ENCODE measurements at places on chromosomes 2 and 18.

DNA sequence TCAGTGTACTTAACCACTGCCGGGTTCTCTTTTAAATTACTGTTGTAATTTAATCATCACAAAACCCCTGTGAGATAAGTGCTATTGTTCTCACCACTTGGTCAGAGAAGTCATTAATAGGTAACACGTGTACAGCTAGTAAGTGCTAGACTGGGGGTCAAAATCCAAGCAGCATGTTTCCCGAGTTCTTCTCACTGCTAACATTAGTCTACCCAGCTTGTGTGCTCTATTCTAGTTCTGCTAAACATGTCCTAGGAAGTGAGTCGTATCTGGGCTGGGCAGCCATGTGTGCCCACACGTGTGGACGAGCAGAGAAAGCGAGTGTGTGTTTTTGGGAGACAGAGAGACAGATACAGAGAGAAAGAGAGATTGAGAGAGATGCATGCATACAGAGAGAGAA, 94.1 kb downstream of the BIN1 start:
- DNase-seq: no peak

DNA sequence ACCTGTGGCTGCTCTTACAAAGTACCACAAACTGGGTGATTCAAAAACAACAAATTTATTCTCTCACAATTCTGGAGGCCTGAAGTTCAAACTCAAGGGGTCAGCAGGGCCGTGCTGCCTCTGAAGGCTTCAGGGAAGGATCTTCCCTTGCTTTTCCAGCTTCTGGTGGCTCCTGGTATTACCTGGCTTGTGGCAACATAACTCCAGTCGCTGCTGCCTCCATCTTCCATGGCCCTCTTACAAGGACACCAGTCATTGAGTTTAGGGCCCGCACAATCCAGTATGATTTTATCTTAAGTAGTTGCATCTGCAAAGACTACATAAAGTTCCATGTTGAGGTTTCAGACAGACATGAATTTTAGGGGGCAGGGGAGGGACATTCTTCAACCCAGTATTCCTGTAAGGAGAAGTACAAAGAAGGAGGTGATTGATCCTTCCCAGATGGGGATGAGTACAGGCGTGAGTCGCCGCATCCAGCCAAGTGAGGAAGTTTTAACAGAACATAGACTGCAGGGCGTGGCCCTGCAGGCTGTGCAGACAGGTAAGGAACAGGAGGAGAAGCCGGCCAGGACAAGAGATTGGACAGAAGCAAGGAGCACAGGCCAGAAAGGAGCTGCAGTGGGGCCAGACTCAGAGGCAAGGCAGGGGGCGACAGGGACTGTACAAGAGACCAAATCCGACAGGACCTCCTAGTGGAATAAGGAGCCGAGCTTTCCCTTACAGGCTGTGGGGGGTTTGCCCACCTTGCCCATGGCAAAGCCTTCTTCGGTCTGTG, 44.4 kb upstream of the BZW1 start:
- DNase-seq: no peak

- peak; percentile 46 for DNase-seq
Measured at GRCh38 chr2:33134086-33134771, 187.5 kb downstream of the LTBP1 start.

DNA sequence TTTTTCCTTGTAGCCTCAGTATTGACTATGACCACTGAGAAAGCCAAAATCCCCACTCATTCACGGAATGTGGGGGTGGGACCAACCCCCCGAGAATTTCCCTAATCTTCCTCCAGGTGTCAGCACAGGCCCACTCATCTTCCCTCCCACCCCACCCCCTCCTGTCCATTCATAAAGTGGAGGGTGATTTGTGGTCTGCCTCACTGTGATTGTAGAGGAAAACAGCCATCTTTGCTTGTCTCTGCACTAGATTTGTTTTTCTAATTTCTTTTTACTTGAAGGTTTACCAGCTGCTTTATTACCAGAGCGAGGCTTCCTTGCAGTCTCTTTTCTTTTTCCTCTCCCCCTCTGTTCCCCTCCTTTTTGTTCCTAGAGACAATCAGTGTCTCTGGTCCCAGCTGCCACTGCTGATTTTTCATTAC, 171.8 kb downstream of the ICOS start:
- peak; percentile 65 for DNase-seq

DNA sequence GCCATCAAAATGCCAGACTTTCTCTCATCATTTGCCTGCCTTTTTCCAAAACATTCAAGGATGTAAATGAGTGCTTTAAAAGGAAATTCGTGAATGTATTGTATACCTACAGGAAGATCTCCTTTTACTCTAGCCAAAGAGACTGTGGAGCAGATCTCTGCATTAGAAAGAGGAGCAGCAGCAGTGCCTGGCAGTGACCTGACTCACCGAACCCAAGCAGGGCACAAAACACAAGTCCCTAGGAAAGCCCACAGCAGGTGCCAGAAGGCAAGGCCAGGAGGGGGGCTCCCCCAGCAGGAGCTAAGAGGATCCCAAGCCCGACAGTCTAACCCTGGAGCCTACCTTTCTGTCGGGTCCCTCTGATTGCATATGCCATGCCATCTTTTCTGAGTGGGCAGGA, 47.9 kb downstream of the L3MBTL4 start:
- no peak for DNase-seq

DNA sequence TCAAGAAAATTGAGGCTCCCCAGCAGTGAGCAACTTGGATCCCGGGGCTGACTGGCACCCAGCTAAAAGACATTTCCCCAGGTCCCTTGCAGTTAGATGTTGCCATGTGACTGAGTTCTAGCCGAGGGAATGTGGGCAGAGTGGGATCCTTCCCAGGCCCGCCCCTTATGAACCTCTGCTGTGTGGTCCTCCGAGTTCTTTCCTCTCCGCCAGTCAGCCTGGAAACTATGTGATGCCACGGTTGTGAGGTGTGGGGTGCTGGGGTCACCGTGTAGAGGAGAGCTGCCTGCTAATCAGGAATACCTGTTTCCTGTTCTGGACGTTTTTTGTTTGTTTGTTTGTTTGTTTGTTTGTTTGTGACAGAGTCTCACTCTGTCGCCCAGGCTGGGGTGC, 45.5 kb downstream of the TMEM37 start:
- DNase-seq: no peak

- no peak for DNase-seq
Measured at GRCh38 chr18:31203096-31203793, 40.6 kb upstream of the DSC1 start.

DNA sequence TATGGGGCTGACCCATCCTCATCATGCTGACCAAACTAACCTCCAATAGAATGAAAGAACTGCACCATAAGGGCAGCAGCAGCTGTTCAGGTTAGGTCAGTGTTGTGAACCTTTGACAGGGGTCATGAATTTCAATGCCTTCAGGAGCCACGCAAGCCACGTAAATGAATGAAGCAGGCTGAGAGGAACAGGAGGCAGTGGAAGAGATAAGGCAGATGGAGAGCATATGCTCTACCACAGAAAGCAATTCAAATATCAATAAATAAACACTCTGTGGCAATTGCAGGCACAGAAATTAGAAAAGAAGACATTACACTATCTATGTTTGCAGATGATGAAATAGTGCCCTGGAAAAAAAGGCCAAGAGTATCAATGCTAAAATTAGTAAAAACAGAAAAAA, 56.3 kb downstream of the SCG2 start:
- DNase-seq: no peak

- no peak for DNase-seq
Measured at GRCh38 chr2:238339814-238340213, 19.5 kb downstream of the TRAF3IP1 start.

GRCh38 chr2:33268246-33268831, 208.1 kb upstream of the RASGRP3 start:
- no peak for DNase-seq

GRCh38 chr2:6203291-6203959, 511.2 kb downstream of the SOX11 start:
- no peak for DNase-seq

DNA sequence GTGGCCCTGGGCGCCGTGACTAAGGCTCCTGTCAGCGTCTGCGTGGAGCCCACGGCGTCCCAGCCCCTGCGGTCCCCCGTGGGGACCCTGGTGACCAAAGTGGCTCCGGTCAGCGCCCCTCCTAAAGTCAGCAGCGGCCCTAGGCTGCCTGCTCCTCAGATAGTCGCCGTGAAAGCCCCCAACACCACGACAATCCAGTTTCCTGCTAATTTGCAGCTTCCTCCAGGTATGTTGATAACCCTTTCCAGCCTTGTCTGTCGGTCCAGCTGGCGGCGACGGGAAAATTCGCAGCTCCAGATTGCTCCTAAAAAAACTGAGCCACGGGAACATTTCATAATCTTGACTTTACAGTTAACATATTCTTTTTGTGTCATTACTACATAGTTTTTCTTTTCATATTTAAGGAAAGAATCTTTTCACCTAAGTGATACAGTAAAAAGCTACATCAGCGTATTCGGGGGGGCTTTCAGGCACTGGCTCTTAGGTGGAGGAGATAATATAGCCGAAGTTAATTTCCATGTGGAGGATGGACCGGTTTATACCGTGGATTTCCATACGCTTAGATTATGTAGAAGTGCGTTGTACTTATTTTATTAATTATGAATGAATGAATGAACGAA, 916 bp downstream of the TAF4B start:
- no peak for DNase-seq

DNA sequence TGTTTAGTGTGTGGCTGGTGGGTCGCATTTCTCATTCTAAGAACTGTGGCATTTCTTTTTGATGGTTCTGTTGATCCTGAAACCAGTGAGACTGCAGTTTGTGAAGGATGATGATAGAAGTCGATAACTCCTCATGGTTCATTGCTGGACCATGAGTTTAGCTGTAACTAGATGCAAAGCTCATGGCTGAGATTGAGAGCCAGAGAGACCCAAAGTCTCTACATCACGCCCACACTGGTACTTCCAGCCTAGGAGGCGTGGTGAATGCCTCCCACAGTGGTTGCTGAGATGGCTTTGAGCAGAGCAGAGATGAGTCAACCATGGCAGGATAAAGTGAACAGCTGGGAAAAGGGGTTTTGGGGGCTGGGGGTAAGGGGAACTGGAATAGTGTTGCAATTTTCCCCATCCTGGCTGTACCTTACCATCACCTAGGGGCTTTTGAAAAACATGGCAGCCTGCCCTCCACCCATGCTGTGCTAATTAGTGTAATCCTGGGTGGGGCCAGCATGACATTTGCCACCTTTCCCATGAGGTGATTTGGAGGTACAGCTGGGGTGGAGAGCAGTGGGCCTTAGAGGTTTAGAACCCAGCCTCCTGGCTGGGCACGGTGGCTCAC, 24.1 kb downstream of the INPP4A start:
- DNase-seq: no peak

DNA sequence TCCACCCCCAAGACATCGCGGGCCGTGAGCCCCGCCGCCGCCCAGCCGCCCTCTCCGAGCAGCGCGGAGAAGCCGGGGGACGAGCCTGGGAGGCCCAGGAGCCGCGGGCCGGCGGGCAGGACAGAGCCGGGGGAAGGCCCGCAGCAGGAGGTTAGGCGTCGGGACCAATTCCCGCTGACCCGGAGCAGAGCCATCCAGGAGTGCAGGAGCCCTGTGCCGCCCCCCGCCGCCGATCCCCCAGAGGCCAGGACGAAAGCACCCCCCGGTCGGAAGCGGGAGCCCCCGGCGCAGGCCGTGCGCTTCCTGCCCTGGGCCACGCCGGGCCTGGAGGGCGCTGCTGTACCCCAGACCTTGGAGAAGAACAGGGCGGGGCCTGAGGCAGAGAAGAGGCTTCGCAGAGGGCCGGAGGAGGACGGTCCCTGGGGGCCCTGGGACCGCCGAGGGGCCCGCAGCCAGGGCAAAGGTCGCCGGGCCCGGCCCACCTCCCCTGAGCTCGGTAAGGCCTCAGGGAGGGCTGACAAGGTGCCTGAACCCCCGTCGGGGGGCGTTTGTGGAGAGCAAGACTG, 14.2 kb downstream of the SPEG start:
- DNase-seq: no peak

DNA sequence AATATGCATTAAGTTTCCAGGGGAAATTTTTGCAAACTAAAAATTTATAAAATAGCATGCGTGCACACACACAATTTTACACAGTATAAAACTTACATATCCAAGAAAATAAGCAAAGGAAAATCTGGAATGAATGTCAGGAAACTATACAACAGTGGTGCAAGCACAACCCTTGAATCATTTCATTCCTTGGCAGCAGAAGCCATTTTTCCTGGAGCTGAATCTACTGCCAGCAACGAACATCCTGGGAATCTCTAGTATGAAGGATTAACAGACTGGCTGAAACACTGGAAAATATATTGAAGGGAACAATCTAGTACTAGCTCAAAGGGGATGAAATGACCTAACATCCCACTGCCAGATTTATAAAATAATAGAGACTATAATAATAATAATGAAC, 235.3 kb downstream of the DYM start:
- DNase-seq: no peak

DNA sequence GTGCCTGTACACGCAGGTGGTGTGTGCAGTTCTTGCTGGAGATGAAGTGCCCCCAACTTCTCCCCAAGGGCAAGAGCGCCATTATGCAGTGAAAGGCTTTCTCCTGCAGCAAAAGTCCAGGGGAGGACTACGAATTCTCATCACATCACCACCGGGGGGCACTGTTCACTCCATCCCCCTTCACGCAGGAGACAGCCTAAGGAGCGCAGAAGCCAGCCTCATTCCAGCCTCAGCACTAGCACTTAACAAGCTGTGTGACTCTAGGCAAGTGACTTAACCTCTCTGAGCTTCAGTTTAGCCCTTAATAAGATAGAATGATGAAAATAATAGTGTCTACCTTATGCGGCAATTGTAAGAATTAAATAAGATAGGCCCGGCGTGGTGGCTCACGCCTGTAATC, 32.3 kb downstream of the DNMT3A start:
- peak; percentile 81 for DNase-seq

DNA sequence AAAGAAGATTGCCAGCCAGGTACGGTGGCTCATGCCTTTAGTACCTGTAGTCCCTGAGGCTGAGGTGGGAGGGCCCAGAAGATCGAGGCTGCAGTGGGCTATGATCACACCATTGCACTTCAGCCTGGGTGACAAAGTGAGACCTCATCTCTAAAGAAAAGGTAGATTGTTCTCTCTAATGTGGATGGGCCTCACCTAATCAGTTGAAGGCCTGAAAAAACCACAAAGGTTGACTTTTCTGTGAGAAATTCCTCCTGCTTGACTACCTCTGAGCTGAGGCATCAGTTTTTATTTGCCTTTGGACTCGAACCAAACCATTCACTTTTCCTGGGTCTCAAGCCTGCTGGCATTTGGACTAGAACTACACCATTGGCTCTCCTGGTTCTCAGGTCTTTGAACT, 142.1 kb upstream of the CYP26B1 start:
- no peak for DNase-seq

DNA sequence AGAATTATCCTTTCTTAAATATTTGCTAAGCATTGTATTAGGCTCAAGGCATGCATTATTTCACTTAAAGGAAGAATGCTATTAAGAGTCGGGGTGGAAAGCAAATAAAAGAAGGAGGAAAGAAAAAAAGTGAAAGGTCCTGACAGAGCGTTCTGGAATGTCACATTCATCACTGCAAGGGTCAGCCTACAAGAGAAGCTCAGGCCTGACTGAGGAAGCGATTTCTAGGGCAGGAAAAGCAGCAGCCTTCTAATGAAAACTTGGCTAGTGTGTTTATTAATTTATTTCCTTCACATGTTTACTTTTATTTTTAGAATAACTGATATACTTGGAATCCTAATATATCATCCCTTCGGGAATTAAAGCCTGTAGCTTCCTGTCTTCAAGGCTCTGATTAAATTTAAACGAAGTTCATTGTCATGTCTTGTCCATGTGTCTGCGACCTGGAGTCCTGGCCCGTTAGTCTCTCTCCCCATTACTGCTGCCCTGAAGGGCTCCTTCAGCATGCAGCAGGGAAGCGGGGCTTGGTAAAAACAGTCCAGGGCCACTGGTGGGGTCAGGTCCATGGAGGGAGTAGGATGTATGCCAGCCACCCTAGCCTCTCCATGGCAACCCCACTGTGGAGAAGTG, 119.2 kb upstream of the CCDC68 start:
- DNase-seq: no peak

Measured in HAP-1 (cell line).